ENCODE measurements at places on chromosomes 2 and 18. TPM values are rescaled to one million over a fixed set of nuclear protein-coding genes. Genes with fewer than 3 reads are reported as not detected.
A peak's percentile ranks its signal among the peaks of the same experiment; 100 is the strongest.

DNA sequence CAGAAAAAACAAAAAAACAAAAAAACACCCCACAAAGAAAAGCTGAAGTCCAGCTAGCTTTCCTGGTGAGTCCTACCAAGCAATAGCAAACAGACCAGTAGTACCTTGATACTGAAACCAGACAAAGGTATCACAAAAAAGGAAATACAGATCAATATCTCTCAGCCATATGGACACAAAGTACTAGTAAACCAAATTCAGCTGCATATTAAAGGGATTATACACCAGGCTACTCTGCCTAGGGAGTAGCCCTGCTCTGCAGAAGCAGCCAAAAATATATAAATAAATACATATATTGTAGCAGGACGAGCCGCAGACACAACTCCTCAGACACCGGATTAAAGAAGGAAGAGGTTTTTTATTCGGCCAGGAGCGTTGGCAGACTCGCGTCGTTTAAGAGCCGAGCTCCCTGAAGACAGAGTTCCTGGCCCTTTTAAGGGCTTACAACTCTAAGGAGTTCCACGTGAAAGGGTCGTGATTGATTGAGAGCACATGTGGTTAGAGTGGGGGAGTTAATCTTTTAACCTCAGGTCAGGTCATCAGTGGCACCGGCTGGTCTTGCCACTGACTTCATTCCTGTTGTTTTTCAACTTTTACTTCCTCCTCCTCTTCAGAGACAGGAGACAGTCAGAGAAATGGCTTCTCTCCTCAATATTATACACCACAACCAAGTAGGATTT, 38.4 kb upstream of the DTNB start:
- peaks cover 2% of the 10 kb centered on the region for H3K27me3 ChIP-seq
- peak overlapping the region; percentile 37 for H3K4me3 ChIP-seq

WNT10A gene
- total RNA-seq: not detected

FBLN7 gene
- total RNA-seq: 0.77 TPM

DNA sequence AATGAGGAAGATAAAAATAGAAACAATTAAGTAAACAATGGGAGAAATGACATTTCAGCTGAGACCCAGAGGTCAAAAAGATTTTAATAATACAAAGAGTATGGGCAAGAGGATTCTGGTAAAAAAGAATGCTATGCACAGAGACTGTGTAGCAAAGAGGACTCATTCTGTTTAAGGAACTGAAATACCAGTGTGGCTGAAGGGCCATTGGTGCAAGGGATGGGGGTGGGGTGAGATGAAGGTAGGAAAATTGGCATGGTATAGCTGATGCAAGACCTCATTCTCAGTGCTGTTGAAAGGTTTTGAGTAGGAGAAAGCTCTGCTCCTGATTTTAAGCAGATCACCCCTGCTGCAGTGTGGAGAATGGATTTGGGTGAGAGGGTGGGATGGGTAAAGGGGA, 10.8 kb downstream of the GALNT1 start:
- peaks cover 46% of the 10 kb centered on the region for H3K4me1 ChIP-seq
- peaks cover 10% of the 10 kb centered on the region for H3K36me3 ChIP-seq
- H3K27ac ChIP-seq: no peak overlapping the region
- no peaks in the 10 kb centered on the region for H3K27me3 ChIP-seq
- H3K4me3 ChIP-seq: no peak overlapping the region

DNA sequence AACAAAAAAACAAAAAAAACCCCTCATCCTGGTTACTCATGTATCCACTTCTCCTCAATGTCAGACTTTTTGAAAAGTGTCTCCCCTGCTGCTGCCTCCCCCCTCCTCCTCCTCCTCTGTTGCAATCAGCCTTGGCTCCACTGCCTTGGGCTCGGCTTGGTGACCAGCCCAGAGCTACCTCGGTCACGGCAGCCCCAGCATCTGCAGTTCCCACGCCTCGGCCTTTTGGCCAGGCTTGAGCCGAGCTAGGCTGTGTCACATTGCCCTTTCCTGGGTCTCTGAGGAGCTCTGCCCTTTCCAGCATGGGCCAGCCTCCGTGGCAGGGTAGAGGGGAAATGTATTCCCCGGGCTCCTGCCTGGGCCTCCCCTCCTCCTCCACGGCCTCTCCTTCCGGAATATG, 22.7 kb upstream of the INHBB start:
- H3K4me3 ChIP-seq: no peak overlapping the region
- H3K36me3 ChIP-seq: peaks cover 3% of the 10 kb centered on the region
- no peak for DNase-seq
- peaks cover 3% of the 10 kb centered on the region for H3K4me1 ChIP-seq
- H3K27ac ChIP-seq: no peak overlapping the region
